ENCODE measurements at places on chromosomes 4 and X.

- DNase-seq: no peak
These were observed 13.7 kb downstream of the BCORL1 start for GRCh38 chrX:129996120-129996519.

GRCh38 chr4:70895811-70896491 lies 6.2 kb upstream of the MOB1B start:
- no peak for DNase-seq

- DNase-seq: no peak
These were observed 142.9 kb upstream of the MBNL3 start for GRCh38 chrX:132631579-132632232.

GRCh38 chr4:156443488-156443887 lies 489.8 kb upstream of the CTSO start:
- no peak for DNase-seq

- peak; percentile 99 for DNase-seq
These were observed at the start of gene ASMTL for GRCh38 chrX:1452516-1453394. ASMTL (minus strand) TSS chrX:1452909; CDS start chrX:1452840, 69 bp downstream.

DNA sequence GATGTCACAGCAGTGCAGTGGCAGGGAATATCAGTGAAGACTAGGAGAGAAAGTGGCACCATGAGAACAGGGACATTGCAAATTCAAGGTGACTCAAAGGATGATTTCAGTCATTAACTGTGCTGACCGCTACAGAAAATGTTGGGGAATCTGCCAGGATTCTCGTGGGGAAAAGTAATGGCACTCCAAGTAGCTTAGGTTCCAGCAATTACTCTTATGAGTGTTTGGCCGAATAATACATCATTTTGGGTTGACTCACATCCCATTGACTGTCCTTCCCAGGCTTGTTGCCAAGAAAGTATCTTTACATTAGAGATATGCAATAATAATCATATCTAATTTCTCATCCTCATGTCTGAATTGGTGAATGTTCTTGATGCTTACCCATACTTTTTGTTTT lies 1411.1 kb upstream of the PCDH7 start:
- DNase-seq: no peak

GRCh38 chrX:9626379-9626778 lies 139.3 kb downstream of the GPR143 start:
- DNase-seq: no peak

DNA sequence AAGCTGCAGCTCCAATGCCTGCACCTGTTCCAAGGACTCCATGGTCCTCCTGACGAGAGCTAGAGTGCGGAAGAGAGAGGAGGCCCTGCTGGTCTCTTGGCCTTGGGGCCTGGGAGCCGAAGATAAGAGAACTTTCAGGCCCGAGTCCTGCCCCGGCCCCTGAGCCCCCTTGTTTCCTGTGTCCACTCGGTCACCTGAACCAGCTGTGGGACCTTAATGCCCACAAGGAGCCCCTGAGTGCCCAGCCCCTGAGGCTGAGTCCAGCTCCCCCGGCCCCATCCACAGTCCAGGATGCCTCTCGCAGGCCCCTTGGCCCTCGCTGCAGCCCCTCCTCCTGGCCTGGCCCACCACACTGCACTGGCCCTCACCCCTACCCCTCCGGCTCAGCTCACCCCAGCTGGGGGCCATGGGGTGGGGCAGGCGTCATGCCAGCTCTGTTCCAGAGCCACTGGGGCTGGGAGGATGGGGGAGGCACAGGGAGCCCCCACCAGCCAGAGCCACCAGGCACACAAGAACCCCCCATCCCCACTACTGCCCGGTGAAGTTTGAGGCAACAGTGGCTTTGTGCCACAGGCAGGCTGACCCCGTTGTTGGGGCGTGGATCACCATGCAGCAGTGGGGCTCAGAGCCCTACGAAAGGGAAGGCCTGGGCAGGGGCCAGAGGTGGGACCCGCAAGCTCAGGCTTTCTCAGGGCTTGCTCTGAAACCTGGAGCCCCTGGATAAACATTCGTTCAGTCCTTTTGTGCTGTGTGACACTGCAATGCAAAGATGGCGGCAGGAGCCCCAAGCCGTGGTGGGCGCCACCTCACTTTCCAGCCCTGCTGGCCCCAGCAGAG lies 14.1 kb downstream of the NAT8L start:
- peak; percentile 57 for DNase-seq

- no peak for DNase-seq
These were observed 309.4 kb downstream of the ARHGAP24 start for GRCh38 chr4:85784348-85784747.

GRCh38 chr4:37827030-37827685 lies 672 bp downstream of the PGM2 start:
- DNase-seq: no peak

GRCh38 chr4:47469951-47470350 lies 6.4 kb upstream of the COMMD8 start:
- no peak for DNase-seq

GRCh38 chr4:110621839-110622751 lies 782 bp downstream of the PITX2 start:
- no peak for DNase-seq

DNA sequence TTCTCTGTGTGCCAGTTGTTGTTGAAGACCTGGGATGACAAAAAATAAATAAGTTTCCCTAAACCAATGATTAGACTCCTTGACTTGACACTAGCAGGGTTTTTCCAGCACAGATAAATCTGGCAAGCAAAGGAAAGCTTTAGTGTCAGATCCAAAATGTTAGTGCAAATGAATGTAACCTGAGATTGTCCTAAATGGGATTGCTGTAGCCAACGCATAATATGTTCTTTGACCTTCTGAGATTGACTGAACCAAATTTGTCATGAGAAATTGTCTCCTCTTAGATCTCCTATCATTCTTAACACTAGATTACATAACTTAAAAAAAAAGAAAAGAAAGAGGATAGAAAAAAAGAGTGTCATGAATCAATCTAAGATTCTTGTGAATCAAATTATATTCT lies 196.5 kb downstream of the RELL1 start:
- no peak for DNase-seq

DNA sequence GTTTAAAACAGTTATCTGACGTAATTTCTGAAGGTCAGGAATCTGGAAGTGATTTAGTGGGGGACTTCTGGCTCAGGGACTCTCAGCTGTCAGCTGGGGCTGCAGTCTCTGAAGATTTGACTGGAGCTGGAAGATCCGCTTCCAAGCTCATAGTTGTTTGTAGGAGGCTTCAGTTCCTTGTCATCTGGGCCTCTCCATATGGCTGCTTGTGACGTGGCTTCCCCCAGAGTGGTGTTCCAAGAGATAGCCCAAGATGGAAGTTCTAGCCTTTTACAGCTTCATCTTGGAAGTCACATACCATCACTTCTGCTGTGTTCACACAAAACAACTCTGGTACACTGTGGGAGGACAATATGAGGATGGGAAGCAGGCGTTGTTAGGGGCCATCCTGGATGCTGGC lies 2.1 kb downstream of the MPC1L start:
- DNase-seq: no peak

GRCh38 chr4:93780080-93780479 lies 48.5 kb upstream of the ATOH1 start:
- DNase-seq: no peak

GRCh38 chr4:177546745-177547144 lies 104.5 kb upstream of the AGA start:
- no peak for DNase-seq

DNA sequence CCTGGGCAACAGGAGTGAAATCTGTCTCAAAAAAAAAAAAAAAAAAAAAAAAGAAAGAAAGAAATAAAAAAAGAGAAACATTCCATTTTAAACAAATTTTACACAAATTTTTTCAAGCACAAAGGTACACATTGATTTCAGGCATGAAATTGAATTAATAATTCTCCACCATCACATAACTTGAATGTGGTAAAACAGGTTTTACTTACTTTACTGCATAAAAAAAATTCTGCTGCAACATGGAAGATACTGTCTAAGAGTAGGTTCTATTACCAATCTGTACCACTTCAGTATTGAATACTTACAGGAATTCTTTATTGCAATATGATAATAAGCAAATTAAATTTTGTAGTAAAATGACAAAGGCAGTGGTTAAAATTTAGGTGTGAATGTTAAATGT lies 271.6 kb upstream of the ARSJ start:
- DNase-seq: no peak

DNA sequence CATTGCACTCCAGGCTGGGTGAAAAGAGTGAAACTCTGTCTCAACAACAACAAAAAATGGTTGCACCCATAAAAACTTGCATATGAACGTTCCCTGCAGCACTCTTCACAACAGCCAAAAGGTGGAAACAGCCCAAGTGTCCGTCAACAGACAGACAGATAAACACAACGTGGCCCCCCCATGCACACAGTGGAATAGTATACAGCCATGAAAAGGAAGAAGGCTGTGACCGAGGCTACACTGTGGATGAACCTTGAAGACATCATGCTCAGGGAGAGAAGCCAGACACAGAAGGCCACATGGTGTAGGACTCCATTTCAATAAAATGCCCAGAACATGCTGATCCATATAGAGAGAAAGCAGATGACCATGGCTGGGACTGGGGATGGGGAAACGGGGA lies 33.5 kb upstream of the ASMTL start:
- peak; percentile 13 for DNase-seq

- DNase-seq: no peak
These were observed 18.9 kb downstream of the RPS4X start for GRCh38 chrX:72258174-72258573.

DNA sequence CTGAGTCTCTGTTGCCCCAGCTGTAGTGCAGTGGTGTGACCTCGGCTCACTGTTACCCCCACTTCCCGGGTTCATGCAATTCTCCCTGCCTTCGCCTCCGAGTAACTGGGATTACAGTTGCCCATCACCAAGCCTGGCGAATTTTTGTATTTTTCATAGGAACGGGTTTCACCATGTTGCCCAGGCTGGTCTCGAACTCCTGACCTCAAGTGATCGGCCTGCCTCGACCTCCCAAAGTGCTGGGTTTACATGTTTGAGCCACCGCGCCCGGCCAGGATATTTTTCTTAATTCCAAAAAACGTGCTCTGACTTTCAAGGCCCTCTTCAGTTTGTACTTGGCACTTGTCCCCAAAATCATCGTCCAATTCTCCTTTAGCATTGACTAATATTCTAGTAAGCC lies 129.2 kb upstream of the EPHA5 start:
- DNase-seq: no peak

GRCh38 chrX:698206-698605 lies 67.6 kb downstream of the SHOX start:
- DNase-seq: no peak

- DNase-seq: no peak
These were observed 191.7 kb downstream of the PTTG2 start for GRCh38 chr4:38151873-38152272.

DNA sequence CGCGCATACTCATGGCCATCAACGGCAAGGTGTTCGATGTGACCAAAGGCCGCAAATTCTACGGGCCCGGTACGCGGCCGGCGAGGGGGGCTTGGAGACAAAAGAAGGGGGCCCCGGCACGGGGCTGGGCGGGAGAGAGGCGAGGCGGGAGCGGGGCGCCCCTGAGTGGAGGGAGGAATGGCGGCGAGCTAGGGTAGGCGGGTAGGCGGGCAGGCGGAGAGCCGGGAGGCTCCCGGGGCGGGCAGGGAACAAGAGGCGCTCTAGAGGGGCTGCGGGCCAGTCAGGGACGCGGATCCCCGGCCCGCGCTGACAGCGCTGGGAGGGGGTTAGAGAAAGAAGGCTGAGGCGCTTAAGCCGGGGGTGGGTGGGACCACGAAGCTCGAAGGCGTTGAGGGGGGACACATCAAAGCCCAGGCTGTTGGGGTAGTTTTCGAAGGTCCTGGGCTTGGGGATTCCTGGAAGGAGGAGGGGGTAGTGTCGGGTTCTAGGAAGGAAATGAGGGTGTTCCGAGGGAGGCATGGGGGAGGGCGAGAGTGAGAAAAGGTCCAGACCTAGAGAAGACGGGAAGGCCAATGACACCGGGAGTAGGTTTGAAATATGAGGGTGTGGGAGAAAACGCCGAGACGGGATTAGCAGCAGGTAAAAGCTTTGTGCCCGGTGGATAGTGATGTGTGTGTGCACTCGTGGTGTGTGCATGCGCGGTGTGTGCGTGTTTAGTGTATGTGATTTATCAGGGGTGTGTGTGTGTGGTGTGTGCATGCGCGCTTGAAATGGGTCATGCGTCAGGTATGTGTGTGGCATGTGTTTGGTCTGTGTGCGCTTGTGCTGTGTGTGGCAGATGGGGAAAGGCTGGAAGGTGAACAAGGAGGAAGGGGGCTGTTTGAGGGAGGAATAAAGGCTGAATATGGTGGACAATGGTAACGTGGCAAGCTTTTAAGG lies 807 bp downstream of the PGRMC1 start:
- DNase-seq: peak; percentile 54

- DNase-seq: no peak
These were observed 61.4 kb downstream of the TNIP2 start for GRCh38 chr4:2694691-2695090.

DNA sequence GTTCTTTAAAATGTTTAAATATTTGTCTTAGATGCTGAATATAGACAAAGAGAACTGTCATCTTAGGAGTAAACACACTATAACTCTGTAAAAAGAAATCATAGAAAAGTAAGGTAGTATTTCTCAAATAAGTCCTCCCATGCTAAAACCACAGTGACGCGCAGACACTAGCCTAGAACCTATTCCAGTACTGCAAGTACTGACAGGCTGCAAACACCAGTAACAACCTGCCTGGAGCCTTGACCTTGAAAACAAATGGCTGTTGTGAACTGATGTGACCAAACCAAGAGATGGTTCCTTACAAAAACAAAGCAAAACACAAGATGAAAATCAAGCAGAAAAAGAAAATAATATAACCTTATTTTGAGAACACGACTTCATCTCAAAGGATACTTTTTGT lies 8.5 kb downstream of the TIFA start:
- no peak for DNase-seq

GRCh38 chr4:138843616-138844015 lies 172.0 kb upstream of the NOCT start:
- DNase-seq: no peak

- DNase-seq: no peak
These were observed 76.6 kb downstream of the FBXW7 start for GRCh38 chr4:152459326-152459725.

DNA sequence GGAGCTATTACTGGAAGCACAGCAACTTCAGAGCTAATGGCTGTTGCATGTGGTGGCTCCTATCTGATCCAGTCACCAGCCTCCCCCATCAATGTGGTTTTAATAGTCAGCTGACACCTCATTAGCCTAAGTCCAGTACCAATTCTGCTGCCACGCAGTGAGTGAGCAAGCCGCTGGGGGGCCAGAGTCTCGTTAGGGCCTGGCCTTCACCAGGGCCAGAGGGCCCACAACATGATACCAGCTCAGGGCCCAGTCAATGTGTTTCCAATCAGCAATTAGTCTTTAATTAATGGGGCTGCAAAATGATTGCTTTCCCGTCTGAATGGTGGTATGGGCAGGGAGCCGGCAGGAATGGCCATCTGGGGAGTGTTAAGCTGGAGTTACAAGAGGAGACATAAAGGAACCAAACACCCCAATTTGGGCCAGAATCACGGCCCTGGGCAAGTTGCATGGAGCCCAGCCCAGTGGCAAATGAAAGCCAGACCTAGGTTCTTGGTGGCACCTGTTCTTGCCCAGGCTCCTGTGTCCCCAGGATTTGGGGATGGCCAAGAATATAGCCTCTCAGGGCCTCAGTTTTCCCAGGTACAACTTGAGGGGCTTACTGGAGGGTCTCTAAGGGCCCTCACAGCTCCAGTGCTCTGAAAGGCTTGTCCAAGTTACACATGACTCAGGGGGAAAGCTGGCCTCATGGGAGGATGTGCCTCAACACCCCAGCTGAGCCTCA lies 119.2 kb downstream of the EFNB1 start:
- DNase-seq: no peak

- no peak for DNase-seq
These were observed 531.7 kb upstream of the FTHL17 start for GRCh38 chrX:31603411-31604120.

GRCh38 chr4:82640540-82640939 lies 78.8 kb upstream of the TMEM150C start:
- no peak for DNase-seq

- DNase-seq: no peak
These were observed 627.0 kb upstream of the ATOH1 start for GRCh38 chr4:93201471-93202096.

Measured in upper lobe of right lung (tissue), 1 donor.